Umbilical cord (tissue), 2 donors: ENCODE measurements at places on chromosomes 11 and 22. TPM values are rescaled to one million over a fixed set of nuclear protein-coding genes. Genes with fewer than 3 reads are reported as not detected.

- DNase-seq: peak; percentile 88
Measured at GRCh38 chr11:124481365-124482323, 36.1 kb upstream of the OR8B8 start.

- DNase-seq: no peak
Measured at GRCh38 chr11:16393340-16393739, 37.0 kb upstream of the SOX6 start.

The PANX2 gene
- total RNA-seq: 0.96 TPM

The TMPRSS4 gene
- 3.4 TPM for total RNA-seq

DNA sequence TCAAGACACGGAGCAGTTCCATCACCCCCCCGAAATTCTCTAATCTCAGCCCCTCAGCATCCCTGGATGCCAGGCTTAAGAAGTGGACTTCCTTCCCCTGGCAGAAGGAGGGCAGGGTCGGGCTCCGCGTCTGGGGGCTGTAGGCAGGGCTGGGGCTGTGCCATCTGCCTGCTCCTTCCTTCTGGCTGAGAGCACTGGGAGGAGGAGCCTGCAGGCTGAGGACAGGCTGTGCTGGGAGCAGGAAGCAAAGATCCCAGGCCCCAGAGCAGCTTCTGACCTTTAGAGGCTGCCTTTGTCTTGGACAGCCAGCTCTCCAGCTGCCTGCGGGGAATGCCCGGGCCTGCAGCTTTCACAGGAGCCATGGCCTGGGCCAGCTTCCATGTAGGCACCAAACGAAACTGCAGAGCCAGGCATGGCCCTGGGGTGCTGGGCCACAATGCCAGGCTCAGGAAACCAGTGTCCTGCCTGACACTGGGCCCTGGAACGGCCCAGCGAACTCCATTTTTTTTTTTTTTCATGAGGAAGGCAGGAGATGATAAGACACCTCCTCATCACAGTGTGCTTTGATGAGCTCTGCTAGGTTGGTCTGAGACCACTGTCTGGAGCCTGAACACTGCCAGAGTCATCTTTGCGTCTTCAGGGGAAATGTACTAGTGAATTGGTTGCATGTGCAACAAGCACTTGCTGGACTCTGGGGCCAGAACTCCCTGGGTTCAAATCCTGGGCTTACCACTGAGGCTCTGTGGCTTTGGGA lies 67.9 kb downstream of the MCM5 start:
- DNase-seq: peak; percentile 87

GRCh38 chr11:65419460-65419771 lies 3.2 kb upstream of the NEAT1 start:
- DNase-seq: no peak

The NPAS4 gene
- 2.4 TPM for total RNA-seq

DNA sequence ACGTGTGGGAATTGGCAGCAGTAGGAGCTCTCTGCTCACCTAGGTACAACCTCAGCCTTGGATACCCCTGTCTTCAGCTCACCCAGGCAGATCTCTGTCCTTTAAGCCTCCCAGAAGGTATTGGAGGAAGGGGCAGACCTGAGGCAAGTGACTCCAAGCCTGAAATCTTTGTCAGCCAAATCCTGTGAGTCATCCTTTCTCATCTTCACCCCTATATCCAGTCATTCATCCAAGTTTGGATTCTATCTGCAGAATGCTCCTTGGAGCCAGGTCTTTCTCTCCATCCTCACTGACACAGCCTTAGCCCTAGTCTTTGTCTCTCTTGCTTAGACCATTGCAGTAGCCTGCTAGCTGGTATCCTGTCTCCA lies 10.4 kb upstream of the THY1 start:
- DNase-seq: no peak

- no peak for DNase-seq
Measured at GRCh38 chr11:74157169-74157568, 13.6 kb downstream of the C2CD3 start.

- no peak for DNase-seq
Measured at GRCh38 chr22:19869497-19870152, 15.0 kb upstream of the GNB1L start.

- DNase-seq: no peak
Measured at GRCh38 chr11:18523084-18523483, 3.7 kb downstream of the TSG101 start.

The SLC22A8 gene
- total RNA-seq: 0.72 TPM

DNA sequence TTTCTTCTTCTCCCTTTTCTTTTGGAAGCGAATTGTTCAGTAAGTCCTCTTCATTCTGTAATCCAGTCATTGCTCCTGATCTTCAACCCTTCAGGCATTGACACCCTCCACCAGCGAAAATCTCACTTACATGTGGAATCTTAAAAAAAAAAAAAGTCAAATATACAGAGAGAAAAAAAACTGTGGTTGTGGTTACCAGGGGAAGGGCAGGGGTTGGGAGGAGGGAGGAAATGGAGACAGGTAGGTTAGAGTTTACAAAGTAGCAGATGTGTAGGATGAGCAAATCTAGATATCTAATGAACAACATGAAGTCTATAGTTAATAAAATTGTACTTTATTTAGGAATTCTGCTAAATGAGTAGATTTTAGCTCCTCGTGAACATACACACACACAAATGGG lies 17.7 kb upstream of the TMEM123 start:
- no peak for DNase-seq
